GM04504 (cell line): ENCODE measurements at places on chromosomes 7 and 10.

DNA sequence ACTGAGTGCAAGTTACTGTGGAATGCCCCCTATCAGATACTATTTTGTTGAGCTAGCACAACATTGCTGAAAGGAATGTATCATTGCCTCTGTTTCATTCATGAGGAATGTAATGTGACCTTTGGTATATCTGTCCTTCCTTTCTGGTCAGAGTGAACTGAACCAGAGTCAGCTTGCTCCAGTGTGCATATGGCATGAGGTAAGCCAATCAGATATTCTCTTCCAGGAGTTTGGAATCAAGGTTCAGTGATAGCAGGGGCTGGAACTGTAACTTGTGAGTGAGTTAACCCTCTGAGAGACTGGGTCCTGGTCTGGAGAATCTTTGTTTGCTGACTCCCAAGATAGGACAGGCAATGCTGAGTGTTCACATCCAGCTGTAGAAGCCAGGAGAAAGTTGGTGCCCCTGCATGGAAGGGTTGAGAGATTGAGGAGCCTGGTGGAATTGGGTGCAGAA lies 45.3 kb upstream of the OSBPL3 start:
- DNase-seq, result peak; percentile 45

- DNase-seq, result no peak
Observed at GRCh38 chr10:103254538-103255325, 9.0 kb downstream of the RPEL1 start.

DNA sequence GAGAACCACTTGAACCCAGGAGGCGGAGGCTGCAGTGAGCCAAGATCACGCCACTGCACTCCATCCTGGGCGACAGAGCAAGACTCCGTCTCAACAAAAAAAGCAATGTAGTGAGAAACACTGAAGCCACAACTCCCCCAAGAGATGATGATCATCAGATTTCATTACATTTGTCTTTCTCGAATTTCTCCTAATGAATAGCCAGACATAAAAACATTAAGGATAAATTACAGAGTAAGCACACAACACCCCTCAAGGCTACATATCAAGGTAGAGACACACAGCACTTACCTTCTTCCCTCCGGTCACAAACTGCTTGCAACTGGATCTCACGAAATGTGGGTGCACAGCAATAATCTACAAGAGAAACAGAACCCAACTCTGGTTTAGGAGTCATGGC lies 91.5 kb downstream of the VPS41 start:
- no peak for DNase-seq

- DNase-seq, result no peak
Observed at GRCh38 chr10:46050941-46051623, 5.0 kb upstream of the MSMB start.

DNA sequence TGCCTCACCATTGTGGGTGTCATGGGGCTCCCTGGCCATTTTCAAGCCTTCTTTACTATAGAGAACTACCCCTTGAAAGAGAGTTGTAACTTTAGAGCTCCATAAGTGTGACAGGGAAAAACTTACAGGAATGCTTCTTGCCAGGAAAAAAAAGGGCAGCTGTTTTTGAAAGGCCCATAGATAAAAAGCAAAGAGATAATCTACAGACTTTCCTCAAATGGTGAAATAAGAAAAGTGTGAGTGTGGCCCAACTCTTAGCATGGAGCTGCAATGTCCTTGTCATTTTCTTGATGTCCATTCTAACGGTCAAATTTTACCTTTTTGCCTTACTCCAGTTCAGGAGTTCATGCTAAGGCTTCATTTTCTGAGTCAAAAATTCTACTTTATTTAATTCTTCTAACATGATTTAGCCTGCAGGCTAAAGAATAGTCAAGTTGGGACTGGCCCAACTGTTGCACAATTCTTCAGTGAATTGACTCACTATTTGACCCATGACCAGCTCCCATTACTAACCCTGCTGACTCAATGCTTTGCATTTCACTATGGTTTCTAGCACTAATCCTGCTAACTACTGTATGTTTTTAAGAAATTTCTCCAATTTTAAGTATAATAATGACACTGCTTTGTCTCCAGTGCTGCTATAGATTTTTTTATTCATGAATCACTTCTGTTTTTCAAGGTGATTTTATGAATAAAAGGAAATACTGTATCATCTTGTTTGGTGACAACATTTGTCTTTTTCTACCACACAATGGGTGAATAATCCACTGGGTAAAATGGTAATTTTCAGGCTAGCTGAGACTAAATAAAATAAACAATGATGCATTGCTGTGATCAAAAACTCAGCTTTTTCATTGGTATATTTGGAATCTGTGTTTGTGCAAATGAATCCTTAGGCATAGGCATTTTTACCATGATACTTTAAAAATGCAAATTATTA lies 41.4 kb upstream of the SGCE start:
- peak; percentile 88 for DNase-seq

DNA sequence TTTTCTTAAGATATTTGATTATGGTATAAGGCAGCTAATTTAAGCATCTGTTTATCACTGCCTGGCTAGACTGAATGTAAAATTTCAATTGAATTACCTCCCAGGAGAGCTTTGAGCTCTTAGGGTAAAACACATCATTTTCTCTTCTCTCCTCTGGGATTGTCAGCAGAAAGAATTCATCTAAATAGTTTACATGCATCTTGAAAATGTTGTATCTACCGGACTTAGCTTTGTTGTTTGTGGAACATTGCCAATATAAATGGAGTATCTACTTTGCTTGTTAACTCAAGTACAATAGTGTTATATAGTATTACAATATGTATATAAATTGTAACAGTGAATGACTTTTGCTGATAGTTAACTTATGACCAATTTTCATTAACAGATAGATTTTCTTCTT lies 73.3 kb downstream of the TAF3 start:
- no peak for DNase-seq

DNA sequence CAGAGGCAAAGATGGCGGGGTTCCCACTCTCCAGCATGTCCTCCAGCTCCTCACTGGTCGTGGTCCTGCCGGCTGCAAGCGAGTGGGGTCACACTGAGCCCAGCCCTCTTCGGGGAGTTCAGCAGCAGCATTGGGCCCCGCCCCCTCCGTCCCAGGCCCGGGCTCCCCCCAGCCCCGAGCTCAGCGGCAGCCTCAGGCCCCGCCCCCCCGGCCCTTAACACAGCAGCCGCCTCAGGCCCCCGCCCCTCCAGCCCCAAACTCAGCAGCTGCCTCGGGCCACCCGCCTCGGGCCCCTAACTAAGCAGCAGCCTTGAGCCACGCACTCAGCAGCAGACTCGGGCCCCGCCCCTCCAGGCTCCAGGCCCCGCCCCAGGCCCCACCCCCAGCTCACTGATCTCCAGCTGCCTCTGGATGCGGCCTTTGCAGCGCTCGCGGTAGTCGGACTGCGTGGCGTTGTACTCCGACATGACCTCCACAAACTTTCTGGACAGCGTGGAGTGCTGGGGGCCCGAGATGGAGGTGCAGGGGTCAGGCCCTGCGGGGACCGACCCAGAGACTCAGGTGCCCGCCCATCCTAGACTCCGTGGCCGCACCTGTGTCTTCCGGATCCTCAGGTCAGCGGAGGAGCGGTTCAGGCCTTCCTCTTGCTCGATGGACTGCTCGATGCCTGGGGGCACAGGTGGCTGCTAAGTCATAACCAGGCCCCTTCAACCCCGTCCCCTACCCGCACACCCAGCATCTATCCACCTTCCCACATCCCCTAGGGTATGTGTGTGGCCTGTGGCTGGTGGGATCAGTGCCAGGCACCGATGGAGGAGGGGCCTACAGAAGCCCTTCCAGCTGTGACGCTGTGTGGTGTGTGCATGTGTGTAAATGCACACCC lies 15.5 kb downstream of the STX1A start:
- DNase-seq, result no peak

DNA sequence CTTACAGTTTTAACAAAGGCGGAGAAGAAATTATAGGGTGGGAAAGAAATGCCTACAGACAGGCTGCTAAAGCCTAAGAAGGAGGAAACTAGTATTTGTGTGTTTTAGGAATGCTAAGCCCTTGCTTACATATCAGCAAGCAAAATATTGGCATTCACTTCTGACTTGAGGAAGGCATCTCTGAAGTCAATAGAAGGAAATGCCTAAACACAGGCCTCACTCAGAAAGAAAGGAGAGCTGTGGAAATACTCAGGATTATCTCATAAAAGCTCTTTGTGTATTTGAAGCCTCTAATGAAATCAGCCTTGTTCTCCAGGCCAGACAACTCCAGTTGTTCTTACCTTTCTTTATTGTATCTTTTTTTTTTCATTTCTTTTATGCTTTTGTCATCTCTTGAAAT lies 158.0 kb downstream of the AUTS2 start:
- DNase-seq, result no peak

DNA sequence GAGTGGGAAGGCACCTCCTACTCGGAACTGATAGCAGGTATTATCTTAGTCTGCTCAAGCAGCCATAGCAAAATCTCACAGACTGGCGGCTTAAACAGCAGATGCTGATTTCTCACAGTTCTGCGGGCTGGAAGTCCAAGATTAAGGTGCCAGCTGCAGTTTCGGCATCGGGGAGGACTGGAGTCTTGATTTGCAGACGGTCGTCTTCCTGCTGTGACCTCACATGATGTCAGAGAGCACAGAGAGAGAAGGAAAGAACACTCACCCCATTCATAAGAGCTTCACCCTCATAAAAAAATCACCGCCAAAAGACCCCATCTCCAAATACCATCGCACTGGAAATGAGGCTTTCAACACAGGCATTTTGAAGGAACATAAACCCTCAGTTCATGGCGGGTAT lies 216.5 kb upstream of the PITRM1 start:
- no peak for DNase-seq

DNA sequence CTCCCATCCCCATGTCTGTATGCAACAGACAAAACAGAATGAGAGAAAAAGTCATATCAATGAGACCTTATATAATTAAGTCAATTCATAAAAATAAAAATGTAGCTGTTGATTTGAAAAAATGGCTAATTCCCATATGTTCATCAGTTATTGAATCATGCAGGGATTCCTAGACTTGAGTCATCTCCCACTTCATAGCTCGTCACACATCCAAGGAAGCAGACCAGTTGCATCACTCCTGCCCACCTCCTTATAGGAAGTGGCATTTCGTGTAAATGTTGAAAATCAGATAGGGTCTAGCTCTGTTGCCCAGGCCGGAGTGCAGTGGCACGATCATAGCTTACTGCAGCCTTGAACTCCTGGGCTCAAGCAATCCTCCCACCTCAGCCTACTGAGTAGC lies 56.1 kb upstream of the SH2B2 start:
- no peak for DNase-seq

DNA sequence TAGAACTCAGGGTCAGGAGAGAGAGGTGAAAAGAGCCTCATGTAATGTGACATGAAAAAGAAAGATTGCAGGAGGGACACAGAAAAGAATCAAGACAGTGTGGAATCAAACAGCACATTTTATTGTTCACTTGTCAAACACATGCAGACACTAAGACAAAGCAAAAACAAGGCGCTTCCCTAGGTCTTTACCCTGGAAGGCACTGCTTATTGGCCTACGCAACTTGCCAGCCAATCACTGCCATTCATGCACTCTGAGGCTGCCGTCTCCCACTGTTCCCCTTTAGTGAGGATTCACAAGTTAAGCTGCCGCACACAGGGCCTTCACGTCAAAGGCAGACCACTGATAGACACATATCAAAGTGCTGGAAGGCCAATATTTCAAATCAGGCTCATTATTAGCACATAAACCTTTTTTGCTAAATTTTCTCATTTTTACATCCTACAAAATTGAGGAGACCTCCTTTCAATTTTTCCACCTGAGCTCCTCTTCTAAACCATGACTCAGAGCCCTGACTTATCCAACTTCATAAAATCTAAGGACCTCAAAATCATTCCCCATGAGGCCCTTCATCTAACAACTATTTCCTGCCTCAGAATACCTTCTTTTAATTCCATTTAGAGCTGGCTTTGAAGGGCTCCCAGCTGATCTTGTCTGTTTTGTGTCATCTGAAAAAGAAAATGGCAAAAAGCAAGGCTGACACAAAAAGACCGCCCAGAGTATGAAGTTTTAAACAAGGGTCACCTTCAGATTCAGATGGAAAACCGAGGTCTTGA lies 149.4 kb downstream of the CHCHD3 start:
- no peak for DNase-seq

GRCh38 chr10:79562135-79562756 lies 2.0 kb upstream of the SFTPA2 start:
- DNase-seq, result peak; percentile 23
